ENCODE measurements at places on chromosomes 2 and 18. TPM values are rescaled to one million over a fixed set of nuclear protein-coding genes. Genes with fewer than 3 reads are reported as not detected.

EPHA4 gene
- total RNA-seq: 70.2 TPM

SP5 gene
- 0.69 TPM for total RNA-seq

AQP12B gene
- not detected for total RNA-seq

STPG4 gene
- total RNA-seq: not detected

TGIF1 gene
- total RNA-seq: 43.0 TPM

RGPD3 gene
- 0.45 TPM for total RNA-seq

- H3K27ac ChIP-seq: no peak overlapping the region
- H3K4me1 ChIP-seq: no peaks in the 10 kb centered on the region
- no peaks in the 10 kb centered on the region for H3K36me3 ChIP-seq
- H3K4me3 ChIP-seq: no peak overlapping the region
- peaks cover 3% of the 10 kb centered on the region for H3K27me3 ChIP-seq
These were observed 441.5 kb upstream of the POU3F3 start for GRCh38 chr2:104412384-104412783.

GRCh38 chr2:80154231-80154915 lies 150.2 kb downstream of the LRRTM1 start:
- H3K4me1 ChIP-seq: no peaks in the 10 kb centered on the region
- no peak overlapping the region for H3K27ac ChIP-seq
- no peaks in the 10 kb centered on the region for H3K27me3 ChIP-seq
- H3K4me3 ChIP-seq: no peak overlapping the region
- DNase-seq: no peak

GRCh38 chr2:231535961-231536360 lies 5.7 kb upstream of the NMUR1 start:
- no peaks in the 10 kb centered on the region for H3K27me3 ChIP-seq
- H3K4me1 ChIP-seq: no peaks in the 10 kb centered on the region
- H3K4me3 ChIP-seq: no peak overlapping the region
- DNase-seq: no peak
- no peak overlapping the region for H3K27ac ChIP-seq
- no peaks in the 10 kb centered on the region for H3K36me3 ChIP-seq

DNA sequence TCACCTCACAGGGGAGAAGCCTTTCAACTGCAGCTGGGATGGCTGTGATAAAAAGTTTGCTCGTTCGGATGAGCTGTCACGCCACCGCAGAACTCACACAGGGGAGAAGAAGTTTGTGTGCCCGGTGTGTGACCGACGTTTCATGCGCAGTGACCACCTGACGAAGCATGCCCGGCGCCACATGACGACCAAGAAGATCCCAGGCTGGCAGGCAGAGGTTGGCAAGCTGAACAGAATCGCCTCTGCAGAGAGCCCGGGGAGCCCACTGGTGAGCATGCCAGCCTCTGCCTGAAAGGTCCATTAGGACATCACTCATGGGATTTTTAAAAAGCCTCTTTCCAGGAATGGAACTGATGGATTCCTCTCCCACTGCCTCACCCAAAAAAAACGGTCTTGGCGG lies 8.9 kb downstream of the KLF11 start:
- peaks cover 8% of the 10 kb centered on the region for H3K4me1 ChIP-seq
- peaks cover 27% of the 10 kb centered on the region for H3K36me3 ChIP-seq
- no peak overlapping the region for H3K27ac ChIP-seq
- DNase-seq: no peak

GRCh38 chr2:176976736-176977685 lies 235.6 kb upstream of the HNRNPA3 start:
- no peaks in the 10 kb centered on the region for H3K36me3 ChIP-seq
- no peaks in the 10 kb centered on the region for H3K27me3 ChIP-seq
- no peaks in the 10 kb centered on the region for H3K4me1 ChIP-seq
- H3K4me3 ChIP-seq: no peak overlapping the region

Measured in cardiac muscle cell (in vitro differentiated cells and primary cell).